ENCODE measurements at places on chromosomes 5 and 9.

DNA sequence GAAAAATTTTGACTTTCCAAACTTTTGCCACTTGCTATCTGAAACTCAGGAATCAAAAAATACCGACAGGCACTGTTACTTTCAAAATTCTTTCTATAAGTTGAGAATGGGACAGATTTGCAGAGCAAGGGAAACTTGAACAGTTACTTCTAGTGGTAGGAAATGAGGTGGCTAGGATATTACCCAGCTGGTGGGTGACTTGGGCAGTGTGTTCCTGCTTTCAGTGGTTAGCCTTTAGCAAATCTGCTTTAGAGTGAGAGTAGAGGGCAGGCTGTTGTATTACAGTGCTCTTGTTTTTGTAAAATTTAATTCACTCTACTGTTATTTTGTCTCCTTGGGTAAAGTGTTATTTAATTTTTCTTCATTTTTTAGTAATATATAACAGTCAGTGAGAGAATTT is 40.2 kb upstream of the ROPN1L start:
- no peak for DNase-seq

DNA sequence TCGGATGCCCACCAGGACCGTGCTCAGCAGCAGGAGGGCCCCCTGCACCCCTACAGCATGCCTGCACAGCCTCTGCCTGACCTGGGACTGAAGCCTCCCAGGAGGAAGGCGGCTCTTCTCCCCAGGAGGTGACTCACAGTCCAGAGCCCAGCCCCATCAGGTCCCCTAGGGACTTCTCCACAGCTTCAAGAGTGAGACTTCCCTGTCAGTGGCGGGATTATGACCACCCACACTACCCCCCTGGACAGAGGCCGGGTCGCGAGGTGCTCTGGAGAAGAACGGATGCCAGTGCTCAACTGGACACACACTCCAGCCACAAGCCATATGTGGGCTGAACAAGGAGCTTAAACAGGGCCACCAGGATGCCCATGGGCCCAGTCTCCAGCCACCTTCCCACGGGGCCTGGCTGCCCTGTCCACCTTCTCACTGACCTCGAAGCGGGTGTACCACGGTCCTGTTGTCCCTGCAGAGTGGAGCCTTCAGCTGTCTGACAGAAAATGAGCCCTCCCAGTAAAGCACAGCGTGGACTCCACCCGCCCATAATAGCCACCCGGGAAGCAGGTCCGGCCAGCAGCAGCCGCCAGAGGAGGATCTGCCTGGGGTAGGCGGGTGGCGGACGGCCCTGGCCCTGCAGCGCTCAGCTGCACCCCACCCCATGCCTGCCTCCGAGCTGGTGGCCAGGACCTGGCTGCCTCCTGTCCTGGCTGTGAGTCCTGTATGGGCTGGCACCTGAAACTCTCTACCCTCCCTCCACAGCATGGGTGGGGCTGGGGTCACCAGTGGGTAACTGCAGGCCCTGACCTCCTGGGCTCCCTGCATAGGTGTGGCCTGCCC is 54.7 kb downstream of the SEMA4D start:
- DNase-seq: no peak

- no peak for DNase-seq
Observed at GRCh38 chr5:72723581-72723980, 92.9 kb upstream of the TNPO1 start.

DNA sequence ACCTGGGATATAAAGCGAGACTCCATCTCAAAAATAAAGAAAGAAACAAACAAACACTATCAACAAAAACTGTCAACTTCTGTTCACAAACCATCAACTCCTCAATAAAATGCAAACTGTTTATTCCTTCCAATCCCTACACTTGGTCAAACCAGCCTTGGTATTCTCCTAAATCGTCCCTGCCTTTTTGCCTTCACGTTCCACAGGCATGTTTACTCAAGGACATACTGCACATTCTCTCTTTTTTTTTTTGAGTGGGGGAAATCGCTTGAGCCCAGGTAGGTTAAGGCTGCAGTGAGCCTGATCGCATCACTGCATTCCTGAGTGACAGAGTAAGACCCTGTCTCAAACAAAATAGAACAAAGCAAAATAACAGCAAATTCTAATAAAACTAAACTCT is 13.0 kb downstream of the UBAP2 start:
- no peak for DNase-seq

DNA sequence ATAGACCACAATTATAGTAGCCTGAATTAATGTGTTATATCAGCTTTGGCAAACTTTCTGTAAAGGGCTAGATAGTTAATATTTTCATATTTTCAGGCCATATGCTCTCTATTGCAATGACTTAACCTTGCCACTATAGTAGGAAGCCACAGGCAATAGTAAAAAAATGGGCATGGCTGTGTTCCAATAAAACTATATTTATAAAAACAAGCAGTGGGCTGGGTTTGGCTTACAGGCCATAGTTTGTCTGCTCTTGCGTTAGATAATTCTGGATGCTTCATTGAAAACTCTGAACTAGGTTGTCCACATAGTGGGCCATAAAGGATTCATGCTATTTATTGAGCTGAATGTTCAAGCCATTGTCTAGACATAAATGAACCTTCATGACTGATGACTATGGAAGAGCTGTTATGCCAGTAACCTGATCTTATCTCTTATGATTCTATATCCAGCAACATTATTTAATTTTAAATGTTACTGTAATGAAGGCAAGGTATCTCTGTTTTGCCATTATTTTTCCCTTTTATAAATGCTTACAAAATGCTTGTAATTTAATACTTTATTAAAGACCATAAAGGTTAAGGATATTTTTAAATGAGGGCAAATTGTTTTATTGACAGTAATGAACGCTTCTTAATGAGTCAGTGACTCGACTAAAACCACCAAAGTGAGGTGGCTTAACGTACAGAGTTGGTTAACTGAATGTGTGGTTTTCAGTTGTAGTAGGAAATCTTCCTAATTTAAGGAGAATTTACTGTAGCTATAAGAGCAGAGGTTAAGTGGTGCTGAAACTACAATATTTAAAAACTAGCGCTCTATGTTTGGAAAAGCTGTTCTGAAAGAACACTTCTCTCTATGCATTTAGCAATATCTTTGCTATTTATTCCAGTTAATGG is 560.6 kb downstream of the PRR16 start:
- DNase-seq: no peak

DNA sequence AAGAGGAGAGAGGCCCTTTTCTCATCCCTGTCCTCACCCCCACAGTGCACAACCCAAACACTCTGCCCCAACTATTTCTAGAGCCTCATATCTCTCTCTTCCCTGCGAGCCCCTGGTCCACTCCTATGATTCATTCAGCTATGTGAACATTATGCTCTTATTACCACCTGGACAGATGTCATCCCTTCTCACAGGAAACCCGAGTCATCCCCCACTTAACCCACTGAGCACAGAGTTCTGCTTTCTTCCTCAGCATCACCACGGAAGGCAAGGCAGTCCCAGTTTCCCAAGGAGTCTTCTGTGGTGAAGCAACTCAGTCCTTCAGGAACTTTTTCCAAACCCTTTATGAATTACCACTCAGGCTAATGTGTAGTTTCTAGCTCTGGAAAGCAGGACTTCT is 1.3 kb downstream of the DNAI1 start:
- DNase-seq: no peak

DNA sequence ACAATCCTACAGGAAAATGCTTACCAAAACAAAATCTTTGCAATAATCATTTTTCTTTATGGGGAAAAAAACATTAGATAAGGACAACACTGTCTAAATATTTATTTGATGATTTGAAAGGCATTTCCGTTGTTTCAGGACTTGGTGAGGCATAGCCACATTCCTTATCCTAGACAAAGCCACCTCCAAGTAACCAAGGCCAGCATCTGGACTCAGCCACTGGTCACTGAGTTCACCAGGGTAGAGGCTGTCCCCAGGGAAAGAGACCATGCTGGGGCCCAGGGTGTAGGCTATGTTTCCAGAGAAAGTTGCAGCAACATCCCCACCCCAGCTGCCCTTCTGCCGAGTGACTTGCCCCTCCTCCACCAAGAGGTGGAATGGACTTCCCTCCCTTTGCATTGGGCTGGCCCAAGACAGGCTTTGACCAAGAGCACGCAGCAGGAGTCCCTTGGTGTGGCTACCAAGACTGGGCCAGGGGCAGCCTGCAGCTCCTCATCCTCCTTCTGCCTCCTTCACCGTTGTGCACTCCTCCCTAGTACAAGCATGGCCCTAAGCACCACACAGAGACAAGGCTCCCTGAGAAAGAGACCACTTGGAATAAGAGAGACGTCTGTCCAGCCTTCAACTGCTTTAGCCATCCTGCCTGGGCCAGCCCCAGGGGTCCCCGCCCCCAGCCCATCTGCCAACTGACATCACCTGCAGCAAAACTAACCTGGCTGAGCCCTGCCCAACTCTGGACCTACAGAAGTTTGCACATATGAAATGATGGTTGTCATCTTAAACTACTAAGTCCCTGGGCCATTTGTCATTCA is 68.1 kb upstream of the SPIN1 start:
- DNase-seq: no peak

GRCh38 chr9:23784962-23785361 is 41.1 kb downstream of the ELAVL2 start:
- DNase-seq: no peak

DNA sequence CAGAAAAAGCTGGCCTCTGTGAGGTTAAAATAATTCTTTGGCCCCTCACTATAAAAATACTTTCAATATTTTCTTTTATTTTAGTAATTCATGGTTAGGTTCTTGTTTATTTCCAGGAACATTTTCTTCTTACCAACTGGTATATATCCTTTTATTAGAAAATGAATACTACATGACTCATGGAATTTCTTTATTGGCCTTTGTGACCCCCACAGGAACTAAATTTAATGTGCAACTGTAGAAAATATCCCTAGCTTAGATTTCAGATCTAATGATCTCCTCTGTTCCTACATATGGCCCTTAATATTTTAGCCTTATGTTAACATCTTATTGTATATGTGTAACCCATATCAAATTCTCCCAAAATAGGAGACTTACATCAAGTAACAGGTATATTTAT is 429.9 kb downstream of the NR2F1-AS1 start:
- no peak for DNase-seq

GRCh38 chr5:71782393-71782770 is 63.3 kb downstream of the CARTPT start:
- no peak for DNase-seq

DNA sequence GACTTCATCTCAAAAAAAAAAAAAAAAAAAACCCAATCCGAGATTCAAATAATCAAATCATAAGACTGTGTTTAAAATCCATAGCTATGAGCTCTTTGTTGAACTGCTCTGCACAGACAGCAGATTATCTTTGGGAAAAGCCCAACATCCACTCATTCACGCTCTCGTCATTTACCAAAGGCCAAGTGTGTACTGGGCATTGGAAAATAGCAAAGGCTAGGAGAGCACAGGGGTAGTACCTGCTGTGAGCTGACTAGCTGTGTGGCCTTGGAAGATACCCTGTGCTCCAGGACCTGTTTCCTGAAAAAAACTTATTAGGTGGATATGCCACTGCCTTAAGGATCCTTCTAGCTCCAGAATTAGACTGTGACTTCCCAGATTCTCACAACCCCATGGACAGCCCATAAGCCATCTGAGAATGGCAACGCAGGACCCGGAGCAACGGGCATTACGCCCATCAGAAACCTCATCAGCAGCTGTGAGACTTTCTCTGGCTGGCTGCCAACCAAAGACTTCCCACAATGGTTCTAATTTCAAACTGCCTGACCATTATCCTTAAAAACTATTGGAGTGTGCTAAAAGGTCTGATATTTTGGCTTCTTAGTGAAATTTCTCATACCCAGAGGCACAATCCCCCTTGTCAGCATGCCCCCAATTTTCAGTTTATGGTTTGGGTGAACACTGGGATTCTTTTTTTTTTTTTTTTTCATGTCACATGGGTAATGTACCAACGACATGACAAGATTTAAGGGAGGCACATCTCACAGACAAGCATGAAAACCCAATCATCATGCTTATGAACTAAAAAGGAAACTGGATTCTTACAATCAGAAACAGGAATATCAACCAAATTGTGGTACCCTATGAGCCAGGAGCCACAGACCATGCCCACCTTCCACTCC is 16.8 kb downstream of the SERINC5 start:
- DNase-seq: no peak

- DNase-seq: no peak
Observed at GRCh38 chr5:175718401-175719108, 60.7 kb downstream of the HRH2 start.

DNA sequence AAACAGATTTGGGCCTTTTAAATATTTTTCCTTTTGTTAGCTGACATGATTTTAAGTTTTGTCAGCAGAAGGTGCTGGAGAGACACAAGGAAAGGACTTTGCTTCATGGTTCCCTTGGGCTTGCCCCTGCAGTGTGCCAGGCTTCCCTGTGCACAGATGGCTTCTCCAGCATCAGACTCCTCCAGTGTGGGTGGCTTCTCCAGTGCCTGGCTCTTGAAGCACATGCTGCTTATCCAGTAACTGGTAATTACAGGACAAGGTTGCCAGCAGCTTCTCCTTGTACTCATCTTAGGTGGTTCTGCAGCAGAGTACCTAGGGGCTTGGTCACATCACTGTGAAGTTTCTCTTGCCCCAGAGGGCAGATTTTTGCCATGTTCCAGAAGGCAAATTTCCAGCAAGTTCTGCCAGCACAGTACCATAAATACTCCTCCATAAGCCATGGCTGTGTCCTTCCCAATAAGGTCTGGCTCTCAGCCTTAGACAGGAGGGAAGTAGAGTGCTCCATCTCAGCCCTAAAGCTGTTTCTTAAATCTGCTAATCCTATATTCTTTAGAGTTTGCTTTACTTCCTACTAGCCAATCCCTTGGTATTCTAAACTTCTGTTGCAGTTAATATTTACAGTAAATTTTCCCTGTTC is 62.4 kb downstream of the PJA2 start:
- no peak for DNase-seq

DNA sequence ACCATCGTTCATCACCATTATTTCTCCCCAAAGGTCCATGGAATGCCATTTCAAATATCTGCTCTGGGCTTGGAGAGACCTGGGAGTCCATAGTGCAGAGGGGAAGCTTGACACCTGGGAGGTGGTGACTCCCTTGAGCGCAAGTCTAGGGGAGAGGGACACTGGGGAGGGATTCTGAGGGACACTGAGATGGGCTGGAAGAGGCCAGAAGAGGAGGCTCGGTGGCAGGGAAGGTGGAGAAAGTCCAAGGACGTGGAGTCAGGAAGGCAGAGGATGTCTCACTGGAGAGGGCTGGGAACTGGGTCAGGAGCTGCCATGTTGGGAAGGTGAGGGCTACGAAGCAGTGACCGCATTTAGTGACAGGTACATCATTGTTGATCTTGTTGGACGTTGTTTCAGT is 160.3 kb upstream of the MVB12B start:
- DNase-seq: no peak

DNA sequence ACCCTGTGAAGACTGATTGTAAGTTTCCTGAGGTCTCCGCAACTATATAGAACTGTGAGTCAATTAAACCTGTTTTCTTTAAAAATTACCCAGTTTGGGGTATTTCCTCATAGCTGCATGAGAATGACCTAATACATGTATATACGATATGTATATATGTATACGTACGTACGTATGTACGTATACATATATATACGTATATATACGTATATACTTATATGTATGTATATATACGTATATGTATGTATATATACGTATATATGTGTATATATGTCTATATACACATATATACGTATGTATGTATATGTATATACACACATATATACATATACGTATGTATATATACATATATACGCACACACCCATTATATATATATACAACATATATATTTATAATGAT is 1153.0 kb upstream of the CDH18 start:
- no peak for DNase-seq

Measured in NCI-H1417 treated with DMSO at 0.1 percent for 48 hours (cell line).